ENCODE measurements at places on chromosomes 5 and 9.
A peak's percentile ranks its signal among the peaks of the same experiment; 100 is the strongest.

GRCh38 chr5:154301726-154302125 lies 111.2 kb downstream of the GALNT10 start:
- H3K4me3 ChIP-seq: no peak overlapping the region
- peaks cover 6% of the 10 kb centered on the region for H3K27me3 ChIP-seq
- no peak overlapping the region for H3K27ac ChIP-seq

DNA sequence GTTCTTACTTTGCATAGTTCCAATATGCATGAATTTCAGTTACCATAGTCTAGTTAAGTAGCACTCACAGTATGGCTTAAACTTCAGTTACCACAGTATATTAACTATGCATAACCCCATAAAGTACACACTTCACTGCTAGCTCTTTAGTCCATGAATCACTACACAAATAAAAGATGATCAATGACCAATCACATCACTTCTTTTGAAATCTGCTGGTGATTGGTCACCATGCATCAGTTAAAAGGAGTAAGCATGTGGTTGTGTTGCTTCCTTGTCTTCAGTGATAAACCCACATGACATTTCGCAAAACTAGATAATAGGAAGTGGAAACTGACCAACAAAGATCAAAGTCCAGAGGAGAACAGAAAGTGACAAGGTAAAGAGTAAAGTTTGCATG lies 79.0 kb downstream of the TAF11L14 start:
- H3K36me3 ChIP-seq: no peaks in the 10 kb centered on the region
- no peak overlapping the region for H3K4me3 ChIP-seq
- H3K4me1 ChIP-seq: no peaks in the 10 kb centered on the region
- no peaks in the 10 kb centered on the region for H3K27me3 ChIP-seq

DNA sequence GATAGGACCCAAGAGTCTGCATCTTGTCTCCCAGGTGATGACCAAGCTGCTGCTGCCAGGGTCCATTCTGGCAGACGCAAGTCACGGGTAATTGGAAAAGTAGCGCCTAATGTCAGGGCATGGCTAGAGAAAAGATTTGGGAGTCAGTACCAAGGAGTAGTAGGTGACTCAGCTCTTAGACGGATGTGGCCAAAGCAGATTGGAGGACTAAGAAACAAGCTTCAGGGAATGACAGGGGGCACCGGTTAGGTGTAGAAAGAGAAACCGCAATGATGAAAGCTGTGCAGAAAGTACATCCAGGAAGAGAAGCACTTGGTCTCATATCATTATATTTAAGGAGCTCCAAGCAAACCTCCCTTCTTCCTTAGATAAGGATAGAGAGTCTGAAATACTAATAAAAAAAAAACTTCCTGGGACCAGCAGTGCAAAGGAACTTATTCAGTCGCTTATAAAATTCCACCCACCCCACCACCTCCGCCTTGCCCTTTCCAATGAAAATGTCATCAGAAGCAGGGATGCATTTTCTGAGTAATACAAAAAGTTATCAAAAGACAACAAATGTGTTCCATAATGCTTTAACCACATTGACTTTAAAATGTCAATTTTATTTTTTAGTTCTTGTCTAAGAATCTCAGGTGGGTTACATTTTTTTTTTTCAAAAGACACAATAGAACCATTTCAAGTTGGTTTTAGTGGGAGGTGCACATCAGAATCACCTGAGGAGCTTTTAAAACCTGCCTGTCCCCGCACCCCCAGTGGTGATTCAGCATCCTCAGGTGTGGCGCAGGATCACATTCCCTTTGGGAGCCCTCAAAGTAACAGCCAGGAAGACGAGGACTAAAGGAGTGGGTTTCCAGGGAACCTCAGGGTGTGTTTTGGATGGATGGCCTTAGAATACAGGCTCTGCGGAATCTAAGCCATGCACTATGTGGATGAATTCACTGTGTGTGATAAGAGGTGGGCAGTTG lies 31.2 kb downstream of the PTPN3 start:
- H3K27ac ChIP-seq: no peak overlapping the region
- H3K4me1 ChIP-seq: peaks cover 14% of the 10 kb centered on the region

- no peak overlapping the region for H3K4me3 ChIP-seq
- H3K4me1 ChIP-seq: peaks cover 30% of the 10 kb centered on the region
- H3K27me3 ChIP-seq: peaks cover 10% of the 10 kb centered on the region
- no peak for DNase-seq
Observed at GRCh38 chr5:132013711-132014110, 2.3 kb upstream of the ACSL6 start.

- peaks cover 27% of the 10 kb centered on the region for H3K4me1 ChIP-seq
- H3K27ac ChIP-seq: peak overlapping the region; percentile 85
- peak overlapping the region; percentile 73 for H3K4me3 ChIP-seq
- H3K36me3 ChIP-seq: no peaks in the 10 kb centered on the region
- DNase-seq: peak; percentile 55
- H3K27me3 ChIP-seq: peaks cover 33% of the 10 kb centered on the region
Observed at GRCh38 chr9:4298255-4299004, 1.4 kb downstream of the GLIS3 start.

Measured in spinal cord (tissue), 10 donors.